GM23248 (cell line): ENCODE measurements at places on chromosomes 12 and 14. TPM values are rescaled to one million over a fixed set of nuclear protein-coding genes. Genes with fewer than 3 reads are reported as not detected.

TAS2R30 gene
- polyA plus RNA-seq, result not detected in 2 replicates

VEZT gene
- 36.3 and 36.9 TPM in 2 replicates for polyA plus RNA-seq

DNA sequence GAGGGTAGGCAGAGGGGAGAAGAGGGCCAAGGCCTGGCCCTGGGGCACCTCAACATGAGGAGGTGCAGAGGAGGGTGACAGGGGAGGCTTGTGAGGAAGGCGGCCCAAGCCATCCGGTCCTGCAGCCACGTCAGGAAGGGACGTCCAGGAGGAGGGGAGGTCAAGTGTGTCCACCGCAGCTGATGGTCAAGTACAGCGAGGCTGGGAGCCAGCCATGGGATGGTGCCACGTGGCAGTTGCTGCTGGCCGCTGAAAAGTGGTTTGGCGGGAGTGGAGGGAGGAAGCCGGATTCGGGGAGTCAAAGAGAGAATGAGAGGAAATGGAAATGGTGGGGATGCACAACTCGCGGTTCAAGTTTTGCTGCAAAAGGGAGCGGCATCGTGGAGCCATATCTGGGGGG is 41.2 kb downstream of the PRIMA1 start:
- DNase-seq, result no peak

GRCh38 chr12:123546281-123546680 is 12.8 kb upstream of the RILPL1 start:
- DNase-seq, result peak; percentile 51
